ENCODE measurements at places on chromosomes 5 and 9.

DNA sequence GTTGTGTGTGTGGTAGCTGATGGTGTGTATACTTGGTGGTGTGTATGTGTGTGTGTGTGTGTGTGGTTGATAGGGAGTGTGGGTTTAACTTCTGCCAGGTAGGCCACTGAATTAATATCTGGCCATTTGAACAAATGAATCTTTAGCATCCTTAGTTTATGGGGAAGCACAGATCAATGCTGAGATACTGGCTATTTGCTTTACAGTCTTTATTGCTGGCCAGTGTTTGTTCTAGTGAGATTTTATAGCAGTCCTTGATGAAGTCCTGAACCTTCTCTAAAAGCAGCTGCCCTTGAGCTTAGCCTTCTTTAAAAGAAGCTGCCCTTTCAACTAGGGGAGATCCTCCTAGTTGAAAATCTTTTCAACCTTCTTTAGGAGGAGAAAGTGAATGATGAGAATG, 69.3 kb downstream of the MACIR start:
- DNase-seq, result no peak

GRCh38 chr5:168661593-168662485, 82.7 kb upstream of the PANK3 start:
- DNase-seq, result no peak

GRCh38 chr5:149834246-149834855, 104.2 kb downstream of the PPARGC1B start:
- peak; percentile 41 for DNase-seq

DNA sequence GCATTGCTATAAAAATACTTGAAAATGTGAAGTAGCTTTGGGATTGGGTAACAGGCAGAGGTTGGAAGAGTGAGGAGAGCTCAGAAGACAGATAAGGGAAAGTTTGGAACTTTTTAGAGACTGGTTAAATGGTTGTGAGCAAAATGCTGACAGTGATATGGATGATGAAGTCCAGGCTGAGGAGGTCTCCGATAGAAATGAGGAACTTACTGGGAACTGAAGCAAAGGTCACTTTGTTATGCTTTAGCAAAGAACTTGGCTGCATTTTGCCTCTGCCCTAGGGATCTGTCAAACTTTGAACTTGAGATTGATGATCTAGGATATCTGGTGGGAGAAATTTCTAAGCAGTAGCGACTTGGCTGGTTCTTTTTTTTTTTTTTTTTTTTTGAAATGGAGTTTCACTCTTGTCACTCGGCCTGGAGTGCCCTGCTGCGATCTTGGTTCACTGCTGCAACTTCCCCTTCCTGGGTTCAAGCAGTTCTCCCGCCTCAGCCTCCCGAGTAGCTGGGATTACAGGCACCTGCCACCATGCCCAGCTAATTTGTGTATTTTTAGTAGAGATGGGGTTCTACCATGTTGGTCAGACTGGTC, 998.9 kb downstream of the TLE1 start:
- no peak for DNase-seq

GRCh38 chr5:101084353-101084752, 181.3 kb upstream of the ST8SIA4 start:
- no peak for DNase-seq

GRCh38 chr9:134661791-134662142, 20.2 kb downstream of the COL5A1 start:
- DNase-seq, result no peak

DNA sequence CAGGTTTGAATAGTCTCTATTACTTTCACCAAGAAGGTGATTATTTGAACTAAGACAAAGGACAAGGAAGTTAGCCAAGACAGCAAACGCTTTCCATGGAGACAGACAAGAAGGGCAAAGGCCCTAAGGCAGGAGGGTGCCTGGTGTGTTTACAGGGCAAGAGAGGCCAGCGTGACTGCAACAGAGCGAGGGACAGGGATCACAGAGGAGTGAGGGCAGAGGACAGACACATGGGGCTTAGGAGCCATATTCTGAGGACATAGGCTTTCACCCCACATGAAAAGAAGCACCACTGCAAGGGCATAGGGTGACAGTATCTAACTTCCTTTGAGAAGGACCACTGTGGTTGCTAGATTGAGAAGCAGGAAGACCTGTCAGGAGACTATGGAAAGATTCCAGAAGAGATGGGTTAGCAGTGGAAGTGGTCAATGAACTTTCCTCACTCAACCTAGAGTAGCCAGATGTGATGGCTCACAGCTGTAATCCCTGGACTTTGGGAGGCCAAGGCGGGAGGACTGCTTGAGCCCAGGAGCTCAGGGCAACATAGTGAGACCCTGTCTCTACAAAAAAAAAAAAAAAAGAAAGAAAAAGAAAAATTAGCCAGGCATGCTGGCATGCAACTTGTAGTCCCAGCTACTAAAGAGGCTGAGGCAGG, 5.0 kb upstream of the HAVCR1 start:
- no peak for DNase-seq

Data from NCI-H510A (cell line).